ENCODE measurements at places on chromosomes 12 and 14.
A peak's percentile ranks its signal among the peaks of the same experiment; 100 is the strongest.

GRCh38 chr14:20002319-20002718 is 356 bp downstream of the OR4Q2 start:
- no peaks in the 10 kb centered on the region for H3K36me3 ChIP-seq
- H3K4me3 ChIP-seq: no peak overlapping the region
- DNase-seq: no peak
- H3K27ac ChIP-seq: no peak overlapping the region
- no peaks in the 10 kb centered on the region for H3K4me1 ChIP-seq
- H3K27me3 ChIP-seq: no peaks in the 10 kb centered on the region

DNA sequence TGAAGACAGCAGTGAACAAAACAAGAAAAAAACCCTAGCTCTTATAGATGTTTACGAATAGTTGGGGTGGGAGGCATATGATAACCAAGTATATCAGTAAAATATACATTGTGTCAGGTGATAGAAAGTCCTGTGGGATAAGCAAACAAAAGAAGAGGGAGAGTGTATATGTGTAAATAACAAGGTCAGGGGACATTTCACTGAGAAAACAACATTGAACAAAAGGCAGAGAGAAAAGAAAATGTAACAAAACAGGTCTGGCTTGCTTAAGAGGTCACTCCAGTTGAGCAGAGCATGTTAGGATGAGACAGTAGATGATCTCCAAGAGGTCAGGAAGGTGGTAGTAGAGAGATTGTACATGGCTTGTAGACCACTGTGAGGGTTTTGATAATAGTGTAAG is 304.1 kb downstream of the ACSS3 start:
- H3K4me3 ChIP-seq: no peak overlapping the region
- DNase-seq: no peak
- H3K4me1 ChIP-seq: no peaks in the 10 kb centered on the region
- no peak overlapping the region for H3K27ac ChIP-seq

- H3K27ac ChIP-seq: no peak overlapping the region
- DNase-seq: no peak
- no peak overlapping the region for H3K4me3 ChIP-seq
- no peaks in the 10 kb centered on the region for H3K36me3 ChIP-seq
- no peaks in the 10 kb centered on the region for H3K27me3 ChIP-seq
Measured at GRCh38 chr12:64258576-64258975, 36.5 kb upstream of the KICS2 start.

GRCh38 chr14:82805892-82806825 is 1272.5 kb upstream of the SEL1L start:
- H3K4me3 ChIP-seq: no peak overlapping the region
- no peak for DNase-seq
- no peaks in the 10 kb centered on the region for H3K27me3 ChIP-seq
- H3K27ac ChIP-seq: no peak overlapping the region

DNA sequence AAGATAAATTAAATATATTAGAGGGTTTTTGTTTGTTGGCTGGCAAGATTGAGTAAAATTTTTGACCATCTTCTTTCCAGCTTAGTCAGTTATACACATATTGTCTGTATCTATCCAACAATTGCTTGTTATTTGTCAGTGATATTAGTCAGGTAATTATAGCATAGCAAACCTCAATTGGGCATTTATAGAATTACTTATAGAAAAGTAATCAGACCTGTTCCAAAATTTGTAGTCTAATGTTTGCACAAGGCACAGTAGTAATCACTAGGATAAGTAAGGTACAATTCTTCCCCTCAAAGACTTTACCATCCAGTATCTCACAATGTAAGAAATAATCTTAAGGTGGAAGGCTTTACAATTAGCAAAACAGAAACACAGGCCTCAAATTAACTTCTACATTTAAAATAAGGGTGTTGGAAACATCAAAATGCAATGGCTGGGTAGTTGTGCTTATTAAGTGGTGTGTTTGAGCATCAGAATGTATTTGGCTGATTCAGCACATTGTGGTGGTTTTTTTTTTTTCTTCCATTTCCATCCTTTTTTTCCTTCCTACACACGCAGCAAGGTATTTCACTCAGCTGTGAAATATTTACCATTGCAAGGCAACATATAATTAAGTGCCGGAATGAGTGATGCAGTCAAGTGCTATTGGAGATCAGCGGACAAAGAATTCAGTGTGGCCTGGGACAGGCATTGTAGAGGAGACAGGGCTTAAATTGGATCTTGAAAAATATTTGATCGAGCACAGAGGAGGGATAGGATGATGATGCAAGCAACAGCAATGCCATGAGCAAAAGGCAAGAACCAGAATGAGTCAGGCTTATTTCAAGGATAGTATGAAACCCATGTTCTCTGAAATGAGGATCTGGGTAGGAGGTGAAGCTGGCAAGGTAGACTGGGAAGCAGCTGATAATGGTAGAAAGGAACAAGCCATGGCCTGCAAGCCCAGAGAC is 178.2 kb downstream of the AKAP6 start:
- no peaks in the 10 kb centered on the region for H3K36me3 ChIP-seq
- no peak overlapping the region for H3K4me3 ChIP-seq
- no peaks in the 10 kb centered on the region for H3K27me3 ChIP-seq

DNA sequence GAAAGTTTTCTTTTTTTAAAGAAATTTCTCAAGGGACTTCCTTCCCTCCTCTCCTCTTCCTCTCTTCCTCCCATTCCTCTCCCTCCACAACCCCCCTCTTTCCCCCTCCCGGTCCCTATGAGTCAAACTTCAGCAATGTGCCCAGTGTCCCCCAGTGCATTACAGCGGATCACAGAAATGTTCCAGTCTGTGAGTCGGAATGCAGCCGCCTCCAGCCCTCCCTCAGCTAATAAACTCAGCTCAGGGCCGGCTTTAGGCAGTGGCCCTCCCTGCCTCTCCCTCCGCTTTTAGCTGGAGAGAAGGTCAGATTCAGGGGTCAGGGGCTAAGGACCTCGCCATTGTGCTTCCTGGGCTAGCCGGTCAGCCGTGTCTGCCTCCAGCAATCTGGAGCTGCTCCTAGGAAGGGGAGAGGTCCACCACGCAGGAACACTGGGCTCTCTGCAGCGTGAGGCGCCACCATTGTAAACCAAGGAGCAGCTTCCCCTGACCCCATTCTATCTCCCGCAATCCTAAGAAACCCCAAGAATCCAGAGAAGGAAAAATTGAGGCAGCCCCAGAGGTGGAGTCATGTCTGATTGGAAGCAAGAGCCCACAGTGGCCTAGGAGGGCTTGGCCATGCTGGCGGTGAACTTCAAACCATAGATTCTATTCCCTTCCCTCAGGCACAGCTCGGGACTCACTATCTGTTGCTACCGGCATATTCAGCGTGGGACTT is 1.1 kb upstream of the HDAC7 start:
- peak overlapping the region; percentile 63 for H3K4me3 ChIP-seq
- no peaks in the 10 kb centered on the region for H3K36me3 ChIP-seq
- no peak for DNase-seq
- H3K27ac ChIP-seq: peak overlapping the region; percentile 89

- DNase-seq: no peak
- no peaks in the 10 kb centered on the region for H3K36me3 ChIP-seq
- H3K27me3 ChIP-seq: no peaks in the 10 kb centered on the region
- H3K4me3 ChIP-seq: no peak overlapping the region
- H3K4me1 ChIP-seq: no peaks in the 10 kb centered on the region
Measured at GRCh38 chr12:42174978-42175377, 30.3 kb upstream of the GXYLT1 start.

DNA sequence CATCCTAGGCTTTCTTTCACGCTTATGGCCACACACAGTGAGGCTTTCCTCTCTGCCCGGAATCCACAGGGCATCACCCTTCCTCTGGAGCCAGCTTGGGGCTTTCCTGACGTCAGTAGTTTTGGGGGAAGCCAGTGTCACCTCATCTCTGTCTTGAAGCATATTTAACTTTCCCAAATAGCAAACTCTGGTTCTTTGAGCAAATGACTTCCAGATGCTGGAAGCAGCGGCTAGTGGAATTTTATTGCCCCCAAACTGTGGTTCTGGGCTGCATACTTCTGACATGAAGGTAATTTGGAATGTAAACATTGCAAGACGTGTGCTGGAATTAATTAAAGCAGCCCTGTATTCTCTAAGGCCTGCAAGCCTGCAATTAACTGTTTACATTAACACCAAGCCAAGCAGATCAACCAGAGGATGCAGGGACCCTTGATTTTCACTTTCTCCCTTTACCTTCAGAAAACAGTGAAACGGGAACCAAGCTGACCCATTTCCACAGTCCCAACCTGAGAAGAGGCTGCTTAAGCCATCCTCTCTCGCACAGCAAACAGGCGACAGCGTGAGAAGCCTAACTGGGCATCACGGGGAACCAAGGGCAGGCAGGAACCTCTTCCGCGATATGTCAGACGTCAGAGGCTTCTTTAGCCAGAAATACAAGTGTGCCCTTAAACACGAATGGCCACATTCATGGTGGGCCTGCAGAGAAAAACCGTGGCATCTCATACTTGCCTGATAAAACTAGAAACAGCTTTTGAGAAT is 258.4 kb downstream of the CACNA1C start:
- no peak overlapping the region for H3K27ac ChIP-seq
- no peak overlapping the region for H3K4me3 ChIP-seq
- H3K4me1 ChIP-seq: no peaks in the 10 kb centered on the region
- H3K36me3 ChIP-seq: no peaks in the 10 kb centered on the region

DNA sequence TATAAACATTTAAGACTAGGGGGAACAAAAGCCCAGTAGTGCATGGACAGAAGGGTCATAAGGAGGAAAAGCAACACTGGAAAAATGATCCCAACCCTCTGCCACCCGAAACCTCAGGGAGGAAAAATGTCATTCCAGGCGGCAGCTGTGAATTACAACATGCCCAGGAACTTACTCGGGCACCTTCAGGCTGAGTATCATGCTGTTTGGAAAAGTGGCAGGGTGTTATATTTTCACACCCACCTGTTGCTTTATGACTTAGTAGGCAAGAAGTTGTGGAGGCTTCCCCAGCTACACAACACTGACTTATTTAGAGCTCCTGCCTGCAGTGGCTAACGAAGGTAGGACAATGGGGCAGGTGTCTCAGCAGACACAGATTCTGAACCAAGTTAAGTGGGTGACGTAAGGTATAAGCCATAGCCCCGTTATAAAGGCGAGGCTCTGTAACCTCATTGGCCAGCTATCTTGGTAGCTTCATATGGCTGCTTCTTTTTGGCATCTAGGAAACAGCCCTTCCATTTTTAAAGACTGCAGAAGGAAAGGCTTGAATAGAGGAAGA is 96.1 kb upstream of the IFNG-AS1 start:
- H3K27me3 ChIP-seq: peaks cover 8% of the 10 kb centered on the region
- no peak for DNase-seq
- H3K4me3 ChIP-seq: no peak overlapping the region
- no peaks in the 10 kb centered on the region for H3K36me3 ChIP-seq
- H3K4me1 ChIP-seq: no peaks in the 10 kb centered on the region
- H3K27ac ChIP-seq: no peak overlapping the region

GRCh38 chr12:59119676-59120075 is 199.4 kb upstream of the LRIG3 start:
- H3K4me1 ChIP-seq: no peaks in the 10 kb centered on the region
- DNase-seq: no peak
- no peaks in the 10 kb centered on the region for H3K36me3 ChIP-seq

DNA sequence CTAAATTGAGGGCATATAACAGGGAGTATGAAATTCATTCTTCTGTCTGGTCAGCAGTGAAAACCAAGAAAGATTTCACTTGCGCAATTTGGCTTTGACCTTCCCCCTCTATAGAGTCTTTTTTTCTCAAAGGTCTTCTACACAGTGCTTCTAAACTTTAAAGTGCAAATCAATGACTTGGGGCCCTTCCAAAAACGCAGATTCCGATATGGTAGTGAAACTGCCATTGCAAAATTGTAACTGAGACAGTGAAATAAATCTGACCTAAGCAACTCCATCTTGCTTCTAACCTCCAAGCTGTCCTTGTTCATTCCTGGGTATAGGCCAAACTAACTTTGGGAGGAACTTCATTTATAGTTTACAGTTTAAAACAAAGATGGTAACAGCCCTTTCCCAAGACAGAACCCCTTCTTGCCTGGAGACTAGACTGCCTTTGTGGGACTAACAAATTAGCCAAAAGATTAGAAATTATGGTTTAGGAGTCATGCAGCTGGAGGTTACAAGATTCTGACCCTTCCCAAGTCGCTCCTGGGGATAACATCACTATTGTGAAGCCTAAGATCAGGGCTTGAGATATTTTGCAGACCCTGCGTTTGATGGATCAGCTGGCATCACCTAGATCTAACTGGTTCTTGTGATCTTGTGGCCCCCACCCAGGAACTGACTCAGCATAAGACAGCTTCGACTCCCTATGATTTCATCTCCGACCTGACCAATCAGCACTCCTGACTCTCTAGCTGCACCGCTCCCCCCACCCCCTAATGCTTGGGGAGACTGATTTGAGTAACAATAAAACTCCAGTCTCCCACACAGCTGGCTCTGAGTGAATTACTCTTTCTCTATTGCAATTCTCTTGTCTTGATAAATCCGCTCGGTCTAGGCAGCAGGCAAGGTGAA is 5.0 kb downstream of the SLC25A21 start:
- peaks cover 3% of the 10 kb centered on the region for H3K36me3 ChIP-seq
- no peak overlapping the region for H3K4me3 ChIP-seq
- H3K27me3 ChIP-seq: no peaks in the 10 kb centered on the region
- no peak overlapping the region for H3K27ac ChIP-seq

DNA sequence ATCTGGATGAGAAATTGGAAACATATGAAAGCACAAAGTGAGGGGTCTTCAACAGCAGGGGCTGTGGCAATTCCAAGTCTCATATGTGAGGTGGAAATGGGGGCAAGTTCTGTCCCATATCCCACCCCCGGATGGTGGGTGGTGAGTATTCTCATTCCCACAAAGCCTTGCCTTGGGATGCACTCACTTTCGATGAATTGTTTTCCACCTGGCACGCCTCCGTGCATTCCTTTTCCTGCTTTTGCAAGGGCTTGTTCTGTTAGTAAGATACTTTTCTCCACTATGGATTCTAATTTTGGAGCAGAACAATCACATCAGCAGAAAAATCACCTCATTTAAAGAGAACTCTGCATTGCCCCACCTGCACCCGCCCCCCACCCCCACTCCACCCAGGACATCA is 3.1 kb downstream of the LACRT start:
- H3K4me1 ChIP-seq: no peaks in the 10 kb centered on the region
- H3K27ac ChIP-seq: no peak overlapping the region
- H3K36me3 ChIP-seq: no peaks in the 10 kb centered on the region
- no peak overlapping the region for H3K4me3 ChIP-seq
- DNase-seq: no peak

DNA sequence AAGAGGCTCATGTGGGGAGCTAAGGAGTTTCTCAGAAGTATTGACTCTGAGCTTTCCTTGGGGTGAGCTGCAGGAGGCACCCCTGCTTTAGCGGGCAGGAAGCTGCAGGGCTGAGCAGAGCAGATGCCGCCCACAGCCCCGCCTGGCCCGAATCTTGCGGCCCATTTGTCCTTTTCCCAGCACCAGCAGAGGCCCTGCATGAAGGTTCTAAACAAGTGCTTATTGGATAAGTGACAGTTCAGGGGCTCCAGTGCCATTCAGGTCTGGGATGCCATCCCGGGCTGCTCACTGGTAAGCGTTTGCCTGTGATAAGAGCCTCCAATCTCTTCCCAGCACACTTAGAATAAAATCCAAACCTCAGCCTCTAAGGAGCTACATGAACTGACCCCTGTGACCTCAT is 11.4 kb downstream of the RILPL1 start:
- no peaks in the 10 kb centered on the region for H3K27me3 ChIP-seq
- no peak overlapping the region for H3K27ac ChIP-seq

GRCh38 chr14:94009767-94010166 is 12.7 kb downstream of the CCDC197 start:
- no peak for DNase-seq
- H3K27me3 ChIP-seq: no peaks in the 10 kb centered on the region
- no peaks in the 10 kb centered on the region for H3K36me3 ChIP-seq
- no peak overlapping the region for H3K4me3 ChIP-seq

GRCh38 chr14:30214461-30215090 is 286.9 kb upstream of the PRKD1 start:
- no peaks in the 10 kb centered on the region for H3K36me3 ChIP-seq
- H3K27ac ChIP-seq: no peak overlapping the region
- no peaks in the 10 kb centered on the region for H3K4me1 ChIP-seq
- no peaks in the 10 kb centered on the region for H3K27me3 ChIP-seq
- H3K4me3 ChIP-seq: no peak overlapping the region

All from Panc1 (cell line).